ENCODE measurements at places on chromosomes 11 and 22. TPM values are rescaled to one million over a fixed set of nuclear protein-coding genes. Genes with fewer than 3 reads are reported as not detected.

The SMIM35 gene
- 4.5 TPM for total RNA-seq

The DSCAML1 gene
- 1.3 TPM for total RNA-seq

The PGA4 gene
- not detected for total RNA-seq

The INSC gene
- not detected for total RNA-seq

The TMEM86A gene
- total RNA-seq = 0.58 TPM

The SYCE3 gene
- total RNA-seq = not detected

The MN1 gene
- total RNA-seq = 0.07 TPM

- no peak for DNase-seq
Observed at GRCh38 chr11:92269021-92269420, 44.4 kb downstream of the FAT3 start.

DNA sequence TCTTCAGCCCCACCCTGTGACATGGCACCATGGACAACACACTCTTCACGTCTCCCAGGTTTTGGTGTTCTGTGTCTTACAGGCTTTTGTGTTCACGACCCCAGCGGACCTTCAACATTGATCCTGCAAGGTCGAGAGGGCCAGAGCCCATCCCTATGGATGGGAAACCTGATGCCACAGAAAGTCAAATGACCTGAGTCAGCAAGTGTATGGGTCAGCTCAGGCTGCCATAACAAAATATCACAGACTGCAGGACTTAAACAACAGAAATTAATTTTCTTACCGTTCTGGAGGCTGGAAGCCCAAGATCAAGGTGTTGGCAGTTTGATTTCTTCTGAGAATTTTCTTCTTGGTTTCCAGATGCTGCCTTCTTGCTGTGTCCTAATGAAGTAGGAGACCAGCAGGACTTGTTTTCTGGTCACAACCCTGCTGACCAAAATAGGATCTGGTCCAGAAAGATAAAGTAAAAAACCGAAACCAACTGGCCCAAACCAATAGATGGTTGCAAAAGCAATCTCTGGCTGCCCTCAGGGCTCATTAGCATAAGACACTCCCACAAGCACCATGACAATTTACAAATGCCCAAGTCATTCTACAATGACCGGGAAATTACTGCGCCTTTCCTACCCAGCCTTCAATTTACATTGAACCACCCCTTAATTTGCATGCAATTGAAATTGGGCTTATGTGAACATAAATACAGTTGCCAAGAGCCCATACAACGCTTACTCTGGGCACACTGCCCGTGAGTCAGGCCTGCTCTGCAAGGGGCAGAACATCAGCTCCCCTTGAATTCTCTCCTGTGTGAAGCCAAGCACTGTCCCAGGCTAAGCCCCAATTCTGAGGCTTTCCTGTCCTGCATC is 113.9 kb downstream of the RPS6KA4 start:
- DNase-seq = no peak

GRCh38 chr11:88414981-88415413 is 77.5 kb upstream of the CTSC start:
- DNase-seq = no peak

- no peak for DNase-seq
Observed at GRCh38 chr11:8333376-8333775, 69.7 kb upstream of the LMO1 start.

GRCh38 chr22:19477321-19478044 is 1.5 kb downstream of the UFD1 start:
- DNase-seq = peak; percentile 32

- no peak for DNase-seq
Observed at GRCh38 chr11:124823512-124824376, 23.5 kb upstream of the MSANTD2 start.

DNA sequence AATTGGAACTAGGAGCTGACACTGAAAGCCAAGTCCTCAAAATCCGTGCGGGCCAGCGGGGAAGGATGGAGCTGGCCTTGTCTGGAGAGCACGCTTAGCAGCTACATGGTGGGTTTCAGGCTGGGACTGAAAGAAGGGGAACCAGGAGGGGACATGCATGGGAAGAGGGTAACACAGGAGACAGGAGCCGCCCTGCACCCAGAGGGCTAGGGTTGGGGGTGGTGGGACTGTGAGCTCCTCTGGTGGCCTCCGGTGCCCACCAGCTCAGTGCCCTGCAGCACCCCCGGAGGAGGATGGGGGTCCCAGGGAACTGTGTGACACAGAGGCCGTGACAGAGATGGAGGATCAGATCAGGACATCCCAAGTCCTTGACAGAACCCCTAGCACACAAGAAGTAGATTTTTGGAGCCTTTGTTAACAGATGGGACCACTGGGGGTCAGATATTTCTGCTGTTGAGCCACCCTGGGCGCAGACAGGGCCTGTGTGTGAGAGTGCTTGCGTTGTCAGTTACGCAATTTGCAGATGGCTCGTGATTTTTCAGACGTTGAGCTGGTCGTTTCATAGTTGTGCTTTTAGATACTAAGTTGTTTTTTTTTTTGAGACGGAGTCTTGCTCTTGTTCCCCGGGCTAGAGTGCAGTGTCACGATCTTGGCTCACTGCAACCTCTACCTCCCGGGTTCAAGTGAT is 21.3 kb upstream of the GRAMD4 start:
- no peak for DNase-seq

GRCh38 chr22:43572710-43573109 is 160.9 kb downstream of the MPPED1 start:
- no peak for DNase-seq

GRCh38 chr22:19127329-19128008 is 3.6 kb upstream of the TSSK2 start:
- DNase-seq = no peak

- DNase-seq = no peak
Observed at GRCh38 chr11:134543645-134544044, 131.6 kb upstream of the B3GAT1 start.

- peak; percentile 58 for DNase-seq
Observed at GRCh38 chr11:69718147-69718546, 14.3 kb upstream of the FGF19 start.

GRCh38 chr11:132683602-132684001 is 848.7 kb downstream of the OPCML start:
- DNase-seq = no peak

DNA sequence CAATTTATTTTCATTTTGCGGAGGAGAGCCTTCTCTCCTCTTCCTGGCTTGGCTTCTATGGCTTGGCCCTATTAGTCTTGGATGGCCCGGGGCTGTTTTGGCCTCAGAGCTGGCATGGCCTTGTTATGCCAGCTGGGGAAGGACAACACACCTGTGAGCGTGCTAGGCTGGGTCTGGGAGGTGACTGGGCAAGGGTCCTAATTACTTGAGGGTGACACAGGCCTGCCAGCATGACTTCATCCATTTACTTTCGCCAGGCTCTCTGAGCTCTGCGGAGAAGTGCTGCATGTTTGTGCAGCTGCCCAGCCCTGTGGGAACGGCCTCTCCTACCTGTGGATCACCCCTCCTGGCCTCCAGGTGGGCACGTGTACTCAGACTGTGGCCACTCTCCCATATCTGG is 153.6 kb downstream of the SNX19 start:
- no peak for DNase-seq

DNA sequence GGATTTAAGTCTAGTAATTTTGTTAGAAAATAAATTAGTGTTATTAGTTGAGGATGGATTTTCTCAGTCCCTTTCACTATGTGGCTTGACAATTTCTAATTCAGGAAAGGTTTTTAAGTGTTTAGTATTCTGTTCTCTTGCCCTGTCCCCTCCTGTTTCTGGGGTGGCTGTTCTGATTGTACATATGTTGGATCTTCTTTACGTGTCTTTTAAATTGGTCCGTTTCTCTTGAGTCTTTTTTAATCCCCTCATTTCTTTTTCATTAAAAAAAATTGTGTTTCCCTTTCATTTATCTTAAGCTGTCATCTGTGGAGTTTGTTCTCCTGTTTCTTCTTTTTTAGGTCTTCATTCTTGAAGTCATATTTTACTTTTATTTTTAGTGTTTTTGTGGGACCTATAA is 12.5 kb downstream of the ZBED4 start:
- no peak for DNase-seq

DNA sequence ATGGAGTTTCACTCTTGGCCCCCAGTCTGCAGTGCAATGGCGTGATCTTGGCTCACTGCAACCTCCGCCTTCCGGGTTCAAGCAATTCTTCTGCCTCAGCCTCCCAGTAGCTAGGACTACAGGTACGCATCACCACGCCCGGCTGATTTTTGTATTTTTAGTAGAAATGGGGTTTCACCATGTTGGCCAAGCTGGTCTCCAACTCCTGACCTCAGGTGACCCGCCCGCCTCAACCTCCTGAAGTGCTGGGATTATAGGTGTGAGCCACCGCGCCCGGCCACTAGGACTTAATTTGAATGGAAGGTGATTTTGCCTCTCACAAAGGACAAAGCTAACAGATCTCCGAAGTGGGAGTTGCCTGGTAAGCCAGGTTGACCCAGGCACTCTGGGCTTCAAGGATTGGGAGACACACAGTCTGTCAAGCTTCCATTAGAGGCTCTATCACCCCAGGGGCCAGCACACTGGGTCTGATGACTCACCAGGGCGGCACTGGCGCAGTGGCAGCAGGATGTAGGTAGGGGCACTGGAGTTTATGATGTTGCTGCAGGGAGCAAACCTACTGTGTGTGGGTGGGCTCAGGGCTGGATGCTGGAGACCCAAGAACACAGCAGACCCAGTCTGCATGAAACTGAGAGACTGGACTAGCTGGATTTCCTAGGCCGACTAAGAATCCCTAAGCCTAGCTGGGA is 17.8 kb upstream of the KCTD14 start:
- no peak for DNase-seq

- peak; percentile 84 for DNase-seq
Observed at GRCh38 chr11:64239662-64240434, 1.0 kb upstream of the FKBP2 start.

DNA sequence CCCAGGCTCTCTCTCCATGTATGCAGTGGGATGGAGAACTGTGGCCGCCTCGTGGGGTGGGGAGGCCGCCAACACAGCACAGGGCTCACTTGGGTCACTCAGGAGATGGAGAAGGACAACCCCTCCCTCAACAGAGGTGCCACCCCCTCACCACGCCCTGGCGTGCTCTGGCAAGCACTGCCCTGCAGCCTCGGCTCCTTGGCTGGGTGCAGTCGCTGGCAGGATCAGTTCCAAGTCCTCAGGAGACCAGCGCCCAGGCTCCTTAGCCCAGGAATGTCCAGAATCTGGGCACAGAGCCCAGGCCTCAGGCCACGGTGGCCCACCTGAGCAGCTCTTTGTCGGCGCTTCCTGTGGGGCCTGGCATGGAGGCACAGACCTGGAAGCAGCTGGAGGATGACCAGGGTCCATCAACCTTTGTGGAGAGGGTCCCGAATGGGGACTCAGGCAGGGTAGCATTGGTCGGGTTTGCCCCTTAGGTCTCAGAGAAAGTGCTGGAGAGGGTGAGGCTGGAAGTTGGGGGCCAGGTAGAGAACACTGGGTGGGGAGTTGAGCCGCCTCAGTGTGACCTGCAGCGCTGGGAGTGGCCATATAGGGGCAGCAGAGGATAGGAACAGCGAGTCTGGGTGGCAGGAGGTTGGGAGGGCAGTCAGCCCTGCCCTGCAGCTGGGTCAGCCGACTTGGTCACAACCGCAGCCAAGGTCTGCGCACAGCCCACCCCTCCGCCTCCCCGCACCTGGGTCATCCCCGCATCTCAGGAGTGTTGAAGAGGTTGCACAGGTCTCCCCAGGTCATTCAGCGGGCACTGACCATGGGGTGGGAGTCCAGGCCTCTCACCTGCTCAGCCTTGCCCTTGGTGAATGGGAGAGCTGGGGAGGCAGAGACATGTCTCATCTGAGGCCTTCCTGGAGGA is 8.2 kb downstream of the SUSD2 start:
- DNase-seq = peak; percentile 55

DNA sequence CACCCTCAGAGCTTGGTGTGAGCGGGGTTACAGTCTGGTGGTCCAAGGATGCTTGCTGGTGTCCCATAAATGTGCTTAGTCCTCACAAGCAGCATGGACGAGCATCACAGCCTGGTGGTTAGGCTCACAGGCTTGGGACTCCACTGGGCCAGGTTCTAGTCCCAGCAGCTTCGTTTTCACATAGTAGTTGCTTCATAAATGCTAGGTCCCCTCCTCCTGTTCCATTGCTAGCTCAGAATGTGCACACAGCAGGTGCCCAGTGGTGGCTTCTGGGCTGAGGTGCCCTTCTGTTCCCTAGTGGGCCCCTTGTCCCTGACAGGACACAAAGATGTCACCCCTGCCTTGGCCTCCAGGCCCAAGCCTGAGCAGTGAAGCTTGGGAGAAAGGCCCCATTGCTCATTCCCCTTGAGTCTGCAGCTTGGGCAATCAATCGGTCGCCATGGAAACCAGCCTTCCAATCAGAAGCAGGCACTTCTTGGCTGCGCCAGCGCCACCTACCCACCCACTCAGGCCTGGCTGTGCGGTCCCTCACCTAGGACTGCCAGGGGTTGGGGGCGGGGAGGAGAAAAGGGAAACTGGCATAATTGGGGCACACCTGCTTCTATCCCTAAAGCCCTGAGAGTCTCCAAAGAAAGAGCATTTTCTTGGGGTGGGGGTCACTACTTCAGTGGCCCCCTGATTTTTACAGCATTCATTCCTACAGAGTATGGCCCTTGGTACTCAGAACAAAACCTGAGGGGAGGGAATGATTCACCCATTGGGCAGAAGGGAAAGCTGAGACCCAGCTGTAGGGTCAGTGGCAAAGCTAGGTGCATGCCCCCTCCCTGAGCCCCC is 48.1 kb downstream of the CYTH4 start:
- DNase-seq = peak; percentile 62

DNA sequence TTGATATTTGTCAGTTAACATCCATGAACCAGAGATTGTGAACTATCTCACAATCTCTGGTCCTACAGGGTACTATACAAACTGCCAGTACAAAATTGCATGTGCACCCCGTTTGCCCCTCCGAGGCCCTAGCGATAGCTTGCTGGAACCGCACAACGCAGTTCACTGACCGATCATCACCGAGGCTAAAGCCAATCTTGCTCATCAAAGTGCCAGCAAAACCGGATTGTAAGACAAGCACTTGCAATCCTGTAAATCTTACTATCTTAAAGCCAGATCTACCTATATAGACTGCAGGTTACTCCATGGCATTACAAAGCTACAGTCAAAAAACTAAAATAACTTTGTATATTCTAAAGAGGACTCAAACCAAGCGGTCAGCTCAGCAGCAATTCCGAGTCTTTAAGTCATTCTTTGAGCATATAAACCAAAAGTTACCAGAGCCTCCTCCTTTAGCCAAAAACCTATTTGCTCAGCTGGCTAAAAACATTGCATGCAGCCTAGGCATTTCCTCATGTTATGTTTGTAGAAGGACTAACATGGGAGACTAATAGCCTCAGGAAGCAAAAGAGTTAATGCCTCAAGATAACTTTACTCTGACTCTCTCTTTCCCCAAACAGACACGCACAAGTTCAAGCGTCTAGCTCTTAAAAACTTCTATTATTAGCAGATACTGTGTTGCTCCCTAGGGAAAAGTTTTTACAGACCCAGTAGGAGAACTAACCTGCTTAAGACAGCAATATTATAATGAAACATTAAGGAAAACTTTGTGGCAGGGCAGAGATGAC is 30.7 kb upstream of the CPT1A start:
- DNase-seq = no peak

Measured in B cell (primary cell).